ENCODE measurements at places on chromosomes 12 and 14. TPM values are rescaled to one million over a fixed set of nuclear protein-coding genes. Genes with fewer than 3 reads are reported as not detected.

Gene PTPRB
- 38.3 TPM for total RNA-seq

Gene RIMBP2
- total RNA-seq = 1.0 TPM

Gene SVOP
- not detected for total RNA-seq

Gene CIT
- 7.1 TPM for total RNA-seq

Gene PLXNC1
- 26.8 TPM for total RNA-seq

Gene EPYC
- not detected for total RNA-seq

Gene TAS2R10
- 1.4 TPM for total RNA-seq

Gene TIMELESS
- total RNA-seq = 4.0 TPM

DNA sequence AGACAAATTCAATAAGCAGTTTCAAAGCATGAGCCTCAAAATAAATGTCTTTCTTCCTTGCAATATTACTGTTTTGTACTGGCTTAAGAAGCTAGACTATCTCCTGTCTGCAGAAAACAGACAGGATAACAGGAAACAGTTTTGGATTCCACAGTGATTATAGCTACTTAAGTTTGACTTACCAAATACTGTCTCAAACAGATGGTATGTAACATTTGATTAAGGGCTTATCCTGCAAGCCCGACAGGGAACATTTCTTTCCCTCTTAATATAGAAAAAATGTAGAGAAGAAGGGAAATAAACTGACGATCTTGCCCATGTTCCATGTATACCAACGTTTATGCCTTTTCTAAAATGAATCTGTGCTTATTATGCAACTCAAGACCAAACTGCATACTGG is 179.9 kb upstream of the EEA1 start:
- no peak for DNase-seq

DNA sequence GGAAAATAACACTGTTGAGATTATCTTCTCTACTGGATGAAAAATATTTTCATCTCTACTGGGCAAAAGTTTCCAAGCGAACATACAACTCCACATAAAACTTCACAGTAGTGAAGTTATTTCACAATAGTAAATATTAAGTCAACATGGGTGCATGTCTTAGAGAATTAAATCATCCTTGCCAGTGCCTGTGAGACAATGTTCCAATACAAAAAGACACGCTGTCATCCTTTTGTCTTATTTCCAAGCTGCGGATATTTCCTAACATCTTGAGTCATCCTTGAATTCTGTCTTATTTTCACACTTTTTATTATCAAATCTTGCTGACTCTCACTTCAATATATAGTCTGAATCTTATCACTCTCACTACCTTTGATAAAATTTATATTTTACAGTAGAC is 142.9 kb upstream of the KITLG start:
- DNase-seq = no peak

- no peak for DNase-seq
Measured at GRCh38 chr12:19244312-19244711, 114.8 kb downstream of the PLEKHA5 start.

GRCh38 chr14:105060751-105061427 is 4.3 kb downstream of the GPR132 start:
- peak; percentile 77 for DNase-seq

DNA sequence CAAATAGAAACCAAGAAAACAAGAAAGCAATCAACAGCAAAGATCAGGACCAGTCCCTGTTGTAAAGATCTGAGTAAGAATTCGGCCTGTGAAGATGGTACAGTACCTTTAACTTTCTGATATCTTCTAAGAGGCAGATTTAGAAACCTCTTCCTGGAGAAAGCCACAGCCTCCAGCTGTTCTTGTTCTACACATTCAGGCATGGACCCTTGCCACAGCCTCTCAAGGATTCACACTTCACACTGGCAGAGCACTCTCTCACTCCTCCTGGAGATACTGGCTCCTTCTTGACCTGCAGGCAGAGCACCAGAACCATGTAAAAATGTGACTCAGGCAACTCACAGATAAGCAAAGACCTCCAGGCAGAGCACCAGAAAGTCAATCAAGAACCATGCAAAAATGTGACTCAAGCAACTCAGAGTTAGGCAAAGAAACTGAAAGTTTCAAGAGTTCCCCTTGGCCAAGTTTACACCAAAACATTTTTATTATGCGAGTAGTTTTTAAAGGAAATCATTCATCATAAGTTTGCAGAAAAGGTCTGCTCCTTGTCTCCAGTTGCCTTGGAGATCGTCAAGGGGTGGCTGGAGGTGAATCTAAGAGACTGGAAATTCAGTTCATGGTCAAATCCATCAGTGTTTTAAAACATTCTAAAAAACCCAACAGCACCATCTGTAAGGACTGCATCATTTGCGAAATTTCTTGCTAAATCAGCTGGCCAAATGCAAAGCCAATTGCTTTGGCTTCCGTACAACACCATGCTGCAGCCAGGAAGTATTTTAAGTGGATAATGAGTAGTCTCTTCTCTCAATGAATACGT is 119.3 kb upstream of the MDM1 start:
- DNase-seq = no peak

GRCh38 chr12:22935090-22935489 is 310.1 kb downstream of the ETNK1 start:
- DNase-seq = no peak

DNA sequence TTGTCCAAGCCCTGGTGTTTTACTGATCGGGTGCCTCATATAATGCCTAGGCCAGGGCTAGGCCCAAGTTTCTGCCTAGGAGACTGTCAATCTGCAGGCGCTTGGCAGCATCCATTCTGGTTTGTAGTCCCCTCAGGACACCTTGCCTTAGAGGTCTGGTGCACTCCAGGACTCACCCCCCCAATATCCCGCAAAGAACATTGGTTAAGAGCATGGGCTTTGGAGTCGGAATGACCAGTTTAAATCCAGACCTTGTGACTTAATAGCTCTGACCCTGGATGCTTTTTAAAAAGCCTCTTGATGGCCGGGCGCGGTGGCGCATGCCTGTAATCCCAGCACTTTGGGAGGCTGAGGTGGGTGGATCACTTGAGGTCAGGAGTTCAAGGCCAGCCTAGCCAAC is 60.0 kb downstream of the GALNT16 start:
- DNase-seq = no peak

GRCh38 chr12:82723093-82723492 is 36.4 kb downstream of the TMTC2 start:
- DNase-seq = no peak

GRCh38 chr12:116325336-116325664 is 47.8 kb upstream of the MED13L start:
- no peak for DNase-seq

- DNase-seq = no peak
Measured at GRCh38 chr12:22064968-22065367, 18.9 kb downstream of the CMAS start.

DNA sequence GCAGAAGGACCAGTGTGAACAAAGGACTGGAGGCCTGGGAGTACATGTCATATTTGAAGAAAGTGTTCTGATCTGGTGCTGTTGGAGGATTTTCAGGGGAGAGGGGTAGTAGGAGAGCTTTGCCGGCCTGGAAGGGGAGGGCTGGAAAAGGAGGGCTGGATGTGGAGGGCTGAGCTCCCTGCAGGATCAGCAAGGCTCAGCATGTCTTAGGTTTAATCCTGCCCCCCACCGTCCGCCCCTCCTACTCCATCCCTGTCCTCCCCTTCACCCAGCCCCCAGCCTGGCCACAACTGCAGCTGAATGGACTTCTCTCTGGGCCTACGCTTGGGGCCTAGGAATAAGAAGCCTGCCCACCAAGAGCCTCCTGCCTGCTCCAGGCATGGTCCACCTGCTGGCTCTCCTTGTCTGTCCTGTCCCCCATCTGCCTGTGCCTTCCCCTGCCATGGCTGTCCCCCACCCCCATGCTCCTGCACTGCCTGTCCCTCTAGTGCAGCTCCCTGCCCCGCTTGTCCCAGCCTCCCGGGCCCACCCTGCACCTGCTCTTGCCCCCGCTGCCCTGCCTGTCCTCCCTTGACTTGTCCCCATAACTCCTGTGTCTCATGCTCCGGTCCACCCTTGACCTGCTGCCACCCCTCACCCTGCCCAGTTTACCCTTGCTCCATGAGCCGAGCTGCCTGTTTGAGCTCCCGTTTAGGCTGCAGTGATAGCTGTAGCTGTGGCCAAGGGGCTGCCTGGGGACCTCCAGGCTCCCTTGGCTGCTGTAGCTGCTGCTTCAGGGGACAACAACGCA is 9.8 kb upstream of the RARG start:
- DNase-seq = no peak

- DNase-seq = no peak
Measured at GRCh38 chr12:56220611-56221231, 1.0 kb downstream of the RNF41 start.

- no peak for DNase-seq
Measured at GRCh38 chr12:129631316-129631715, 272.5 kb downstream of the TMEM132D start.

- DNase-seq = no peak
Measured at GRCh38 chr12:1322821-1323220, 271.6 kb downstream of the FBXL14 start.

DNA sequence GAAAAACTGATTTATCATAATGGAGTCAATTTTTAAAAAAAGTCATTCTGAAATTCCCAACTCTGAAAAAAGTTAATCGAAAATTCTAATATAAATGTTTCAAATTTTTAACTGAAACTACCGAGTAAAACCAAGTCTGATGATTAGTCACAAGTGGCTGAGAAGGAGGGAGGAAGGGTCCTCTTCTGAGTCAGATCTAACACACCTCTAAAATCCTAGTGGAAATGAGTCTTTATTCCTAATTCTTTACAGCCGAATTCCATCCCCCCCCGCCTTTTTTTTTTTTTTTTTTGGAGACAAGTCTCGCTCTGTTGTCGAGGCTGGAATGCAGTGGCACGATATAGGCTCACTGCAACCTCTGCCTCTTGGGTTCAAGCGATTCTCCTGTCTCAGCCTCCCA is 37.9 kb downstream of the RAD9B start:
- DNase-seq = no peak

GRCh38 chr12:21892341-21892740 is 48.9 kb downstream of the ABCC9 start:
- DNase-seq = no peak

DNA sequence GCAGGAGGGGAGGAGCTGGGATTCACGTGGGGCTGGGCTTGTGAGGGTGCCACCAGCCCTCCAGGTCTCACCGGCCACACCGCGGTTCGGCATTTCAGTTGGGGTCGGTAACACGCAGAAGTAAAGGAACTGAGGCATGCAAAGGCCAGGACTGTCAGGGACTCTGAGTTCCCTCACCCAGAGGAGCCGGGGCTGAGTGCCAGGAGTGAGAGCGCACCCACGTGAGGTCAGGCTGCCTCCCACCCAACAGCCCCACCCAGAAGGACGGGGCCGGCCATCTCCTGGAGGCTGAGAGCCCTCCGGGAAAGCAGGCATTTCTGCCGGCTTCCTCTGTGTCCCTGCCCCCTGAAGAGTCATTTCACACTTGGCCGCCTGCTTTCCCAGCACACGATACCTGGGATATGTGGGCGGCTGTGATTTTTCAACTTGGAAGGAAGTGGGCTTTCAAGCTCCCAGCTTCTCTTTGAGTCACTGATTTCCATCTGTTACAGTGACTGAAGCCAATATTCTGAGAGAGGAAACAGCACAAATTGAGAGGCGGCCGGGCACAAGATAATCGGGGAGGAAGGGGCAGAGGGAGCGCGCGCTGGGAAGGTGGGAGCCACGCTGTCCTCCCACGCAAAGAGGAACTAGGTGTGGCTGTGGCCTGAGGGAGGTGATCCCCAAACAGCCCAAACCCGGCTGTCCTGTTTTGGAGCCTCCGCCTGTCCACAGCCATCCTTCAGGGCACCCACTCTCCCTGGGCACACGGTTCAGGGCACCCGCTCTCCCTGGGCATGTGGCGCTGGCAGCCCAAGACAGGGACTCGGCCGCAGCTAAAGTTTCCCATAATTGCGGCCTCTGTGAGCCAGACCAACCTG is 19.0 kb downstream of the GALNT9 start:
- peak; percentile 66 for DNase-seq

- DNase-seq = no peak
Measured at GRCh38 chr14:89805501-89805900, 149.0 kb downstream of the EFCAB11 start.

DNA sequence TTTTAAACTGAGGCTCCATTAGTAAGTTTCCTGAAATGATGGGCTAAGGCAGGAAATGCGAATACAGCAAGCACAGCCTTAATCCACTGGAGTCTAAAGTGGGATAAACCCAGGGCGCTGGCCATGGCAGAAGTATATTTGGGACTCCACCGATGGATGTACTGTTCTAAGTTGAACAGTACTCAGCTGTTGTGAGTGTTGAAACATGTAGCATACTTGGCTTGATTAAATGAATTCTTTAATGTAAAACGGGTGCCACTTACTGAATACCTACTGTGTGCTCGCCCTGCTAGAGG is 996 bp downstream of the SSPN start:
- DNase-seq = no peak

- DNase-seq = peak; percentile 46
Measured at GRCh38 chr12:75208856-75209811, 505 bp downstream of the KCNC2 start.
